Hematopoietic multipotent progenitor cell treated with erythropoietin and hydrocortisone succinate and interleukin-3 and kit ligand, for 4 days (in vitro differentiated cells): ENCODE measurements at places on chromosomes 11 and 22.
A peak's percentile ranks its signal among the peaks of the same experiment; 100 is the strongest.

- DNase-seq: no peak
These were observed 426.4 kb downstream of the SHANK2 start for GRCh38 chr11:70825893-70826540.

DNA sequence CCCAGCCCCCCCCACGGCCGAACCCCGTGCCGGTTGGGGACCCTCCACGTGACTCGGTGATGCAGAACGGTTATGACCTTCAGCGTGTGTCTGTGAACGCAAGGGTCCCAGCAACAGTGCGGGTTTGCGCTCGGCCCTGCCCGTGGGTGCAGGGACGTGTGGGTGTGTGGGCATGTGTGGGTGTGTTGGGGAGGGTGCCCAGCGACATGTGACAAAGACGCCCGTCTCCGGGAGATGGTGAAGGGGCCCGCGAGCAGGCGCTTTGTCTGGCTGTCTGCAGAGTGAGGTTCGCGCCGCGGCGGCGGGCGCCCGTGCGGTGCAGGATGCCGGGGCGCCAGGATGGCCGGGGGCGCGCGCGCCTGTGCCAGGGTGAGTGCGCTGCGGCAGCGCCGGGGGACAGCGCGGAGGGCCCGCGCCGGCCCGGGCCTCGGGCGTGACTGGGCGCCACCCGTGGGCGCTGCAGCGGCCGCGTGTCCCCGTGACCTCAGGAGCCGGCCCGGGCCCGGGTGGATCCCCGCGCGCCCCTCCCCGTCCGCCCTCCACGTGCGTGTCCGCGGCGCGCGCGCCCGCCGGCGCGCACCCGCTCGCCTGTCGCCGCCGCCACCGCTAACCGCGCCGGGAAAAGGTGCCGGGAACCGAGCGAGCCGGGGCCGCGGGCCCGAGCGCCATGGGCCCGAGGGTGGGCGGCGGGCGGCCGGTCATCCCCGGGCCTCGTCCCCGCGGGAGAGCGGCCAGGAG is at the start of gene LRFN4:
LRFN4 (plus strand) TSS at position 569 of the 738 bp plus-strand sequence. CDS start 681 bp downstream, outside the sequence.
- no peak for DNase-seq

- DNase-seq: no peak
These were observed 4.9 kb upstream of the ADAMTS8 start for GRCh38 chr11:130433357-130433756.

GRCh38 chr11:63667995-63668795 is 3.0 kb downstream of the ATL3 start:
- peak; percentile 55 for DNase-seq

GRCh38 chr11:58525037-58525614 is 17.2 kb upstream of the OR5B21 start:
- peak; percentile 75 for DNase-seq

DNA sequence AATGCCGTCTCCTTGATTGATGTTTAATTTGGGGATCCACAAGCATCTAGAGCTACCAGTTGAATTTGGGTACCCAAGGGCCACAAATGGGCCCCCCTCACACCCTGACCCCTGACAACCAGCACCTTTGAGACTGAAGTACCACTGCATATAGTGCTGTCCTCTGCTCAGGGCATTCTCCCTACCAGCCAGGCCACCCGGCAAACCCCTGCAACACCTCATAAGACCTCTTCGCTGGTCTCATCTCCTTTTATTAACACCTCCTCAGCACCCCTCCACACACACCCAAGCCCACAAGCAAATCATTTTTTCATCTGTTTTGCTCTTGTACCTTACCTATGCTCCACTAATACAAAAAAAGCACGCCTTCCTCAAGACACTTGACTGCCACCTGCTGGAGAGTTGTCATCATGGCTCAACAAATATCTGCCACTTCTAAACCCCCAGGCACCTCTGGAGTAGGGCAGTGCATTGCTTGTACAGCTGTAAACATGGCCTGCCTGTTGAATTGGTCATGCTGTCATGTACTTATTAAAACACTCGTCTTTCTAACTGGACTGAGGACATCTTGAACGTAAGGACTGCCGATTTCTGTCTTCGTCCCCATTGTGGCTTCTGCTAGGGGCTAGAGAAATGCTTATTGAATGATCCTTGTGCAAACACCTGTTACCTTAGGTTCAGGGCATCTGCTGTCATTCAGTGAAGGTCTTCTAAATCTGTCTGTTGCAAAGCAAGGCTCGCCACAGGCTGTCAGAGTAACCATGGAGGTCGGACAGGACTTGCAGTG is 66.5 kb downstream of the BMAL1 start:
- DNase-seq: peak; percentile 86

- DNase-seq: no peak
These were observed 41.0 kb downstream of the CSF2RB start for GRCh38 chr22:36954251-36955014.

DNA sequence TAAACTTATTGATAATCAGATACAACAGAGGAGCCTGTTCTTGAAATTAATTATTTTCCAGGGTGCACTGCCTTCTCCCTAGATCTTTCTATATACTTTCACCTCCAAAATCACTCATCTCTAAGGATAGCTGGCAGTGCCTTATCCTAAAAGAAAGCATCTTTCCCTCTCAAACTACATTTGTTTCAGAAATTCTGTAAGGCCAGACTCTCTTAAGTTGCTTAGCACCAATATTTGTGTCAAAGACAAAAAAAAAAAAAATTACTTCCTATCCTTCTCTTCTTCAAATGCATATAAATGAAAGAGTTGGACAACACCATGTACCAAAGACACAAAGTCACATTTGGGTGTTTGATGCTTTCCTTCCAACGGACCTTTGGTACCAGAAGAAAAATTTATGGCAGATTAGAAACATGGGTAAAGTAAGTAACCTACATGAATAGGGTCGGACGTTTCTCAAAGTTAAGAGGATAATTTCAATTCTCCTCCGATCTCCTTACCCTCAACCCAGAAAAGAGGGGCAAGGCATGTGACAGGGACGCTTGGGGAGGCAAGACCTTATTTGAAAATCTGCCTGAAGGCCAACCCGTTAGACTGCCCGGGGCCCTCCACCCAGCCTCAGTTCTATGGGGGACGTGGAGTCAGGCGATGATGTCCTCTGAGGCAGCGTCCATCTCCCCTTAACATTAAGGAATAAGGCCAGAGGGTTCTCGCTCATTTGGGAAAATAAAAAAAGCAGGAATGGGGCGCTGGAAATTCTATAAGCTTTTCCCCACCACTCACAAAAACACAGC is 66.3 kb downstream of the ETS1 start:
- no peak for DNase-seq

DNA sequence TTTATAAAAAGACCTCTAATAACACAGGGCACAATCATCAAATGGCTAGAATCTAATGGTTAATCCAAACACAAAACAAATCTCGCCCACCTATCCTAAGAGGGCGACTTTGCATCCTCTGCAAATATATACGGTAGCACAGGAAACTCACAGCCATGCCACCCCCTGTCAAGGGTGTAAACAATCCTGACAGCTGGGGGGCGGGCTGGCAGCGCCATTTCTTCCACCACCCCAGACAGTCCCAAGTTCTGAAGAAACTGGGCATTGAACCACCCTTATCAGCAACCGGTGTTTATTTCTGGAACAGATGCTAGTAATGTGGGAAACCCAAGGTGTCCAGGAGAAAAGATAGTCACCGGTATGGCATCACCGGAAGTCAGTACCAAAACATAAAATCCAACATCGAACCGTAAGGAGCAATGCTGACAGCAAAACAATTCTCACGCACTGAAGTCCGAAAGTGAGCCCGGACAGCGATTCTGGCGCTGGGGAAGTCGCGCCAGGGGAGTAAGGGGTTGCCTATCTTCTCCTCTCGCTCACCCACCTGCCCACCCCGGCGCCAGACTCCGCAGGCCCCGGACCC is 825 bp downstream of the FBXO3 start:
- peak; percentile 59 for DNase-seq
